ENCODE measurements at places on chromosomes 12 and 14.

GRCh38 chr12:94174576-94174975 is 26.2 kb downstream of the PLXNC1 start:
- DNase-seq, result no peak

DNA sequence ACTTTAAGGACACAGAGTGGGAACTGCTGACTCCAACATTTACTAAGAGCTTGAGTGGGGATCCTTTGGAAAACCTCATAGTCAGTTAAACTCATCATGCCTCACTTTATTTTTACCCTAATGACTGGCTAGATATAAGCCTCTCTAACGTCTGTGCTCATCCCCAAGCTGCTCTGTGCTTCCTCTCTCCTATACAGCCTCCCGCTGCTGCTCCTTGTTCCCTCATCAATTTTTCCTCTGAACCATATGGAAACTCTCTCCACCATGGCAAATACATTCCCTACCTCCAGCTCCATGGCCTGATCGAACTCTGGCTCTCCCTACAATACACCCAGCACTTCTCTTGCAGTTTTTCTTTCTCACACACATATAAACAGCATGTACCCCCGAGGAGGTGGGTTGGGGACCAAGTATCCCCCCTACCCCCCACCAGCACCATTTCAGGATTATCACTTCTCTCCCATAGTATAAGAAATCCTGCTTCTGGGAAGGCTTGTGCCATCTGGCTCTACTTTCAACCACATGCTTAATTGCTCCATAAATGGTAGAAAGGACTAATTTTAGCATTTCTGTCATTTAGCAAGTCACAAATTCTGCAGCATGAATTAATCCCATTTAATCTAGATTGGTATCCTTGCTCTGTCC is 39.2 kb upstream of the DYRK2 start:
- DNase-seq, result no peak

DNA sequence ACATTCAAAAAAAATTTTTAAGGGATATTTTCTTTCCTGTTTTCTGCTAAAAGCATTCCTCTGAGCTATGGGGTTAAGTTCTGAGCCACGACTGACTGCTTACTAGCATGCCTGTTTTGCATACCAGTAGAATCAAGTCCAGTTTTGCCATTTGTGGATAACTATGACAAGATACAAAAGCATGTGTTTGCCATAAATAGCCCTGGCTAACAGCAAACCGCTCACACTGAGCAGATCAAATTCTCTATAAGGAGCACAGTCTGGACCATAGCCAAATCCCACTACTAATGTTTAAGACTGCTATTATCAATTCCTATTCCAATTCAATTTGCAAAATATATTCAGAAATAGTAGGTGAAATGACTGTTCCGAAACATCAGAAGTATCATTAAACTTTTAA is 3.2 kb downstream of the CFL2 start:
- no peak for DNase-seq

DNA sequence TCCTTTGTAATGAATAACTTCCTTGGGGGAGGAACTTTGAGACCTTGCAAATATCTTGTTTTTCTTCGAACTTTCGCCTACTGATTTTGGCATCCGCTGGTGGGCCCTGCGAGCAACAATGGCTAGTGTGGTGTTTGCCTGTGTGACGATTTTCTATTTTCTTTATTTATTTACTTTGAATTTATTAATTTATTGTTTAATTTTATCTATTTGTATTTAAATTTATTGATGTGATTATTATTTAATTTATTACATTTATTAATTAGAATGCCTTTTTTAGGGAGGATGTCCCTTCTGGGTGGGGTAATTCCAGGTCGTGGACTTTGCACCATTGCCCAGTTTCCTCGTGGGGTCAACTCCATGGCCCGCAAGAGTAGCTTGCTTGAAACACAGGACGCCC is 149.7 kb downstream of the ZNF664 start:
- DNase-seq, result no peak

GRCh38 chr12:52806821-52807543 is 6.9 kb downstream of the KRT4 start:
- DNase-seq, result no peak

- DNase-seq, result no peak
These were observed 1.2 kb downstream of the PTGER2 start for GRCh38 chr14:52315355-52315718.

DNA sequence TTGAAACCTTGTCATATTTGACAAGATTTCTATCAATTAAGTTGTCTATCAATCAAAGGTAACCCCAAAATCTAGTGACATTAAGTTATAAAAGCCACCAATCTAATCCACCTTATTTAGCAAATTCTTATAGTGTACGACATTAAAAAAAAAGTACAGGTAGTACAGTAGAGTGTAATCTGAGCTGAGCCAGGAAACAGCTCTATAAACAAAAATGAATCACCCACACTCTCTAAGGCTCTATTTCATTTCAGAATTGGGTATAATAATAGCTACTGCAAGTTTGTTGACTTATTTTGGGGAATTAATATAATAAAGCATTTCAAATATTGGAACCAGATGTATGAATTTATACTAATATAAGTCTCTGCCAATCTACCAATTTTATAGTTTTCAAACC is 342.4 kb upstream of the FLRT2 start:
- DNase-seq, result no peak

- no peak for DNase-seq
These were observed 147.3 kb downstream of the TSPAN9 start for GRCh38 chr12:3224530-3224903.

DNA sequence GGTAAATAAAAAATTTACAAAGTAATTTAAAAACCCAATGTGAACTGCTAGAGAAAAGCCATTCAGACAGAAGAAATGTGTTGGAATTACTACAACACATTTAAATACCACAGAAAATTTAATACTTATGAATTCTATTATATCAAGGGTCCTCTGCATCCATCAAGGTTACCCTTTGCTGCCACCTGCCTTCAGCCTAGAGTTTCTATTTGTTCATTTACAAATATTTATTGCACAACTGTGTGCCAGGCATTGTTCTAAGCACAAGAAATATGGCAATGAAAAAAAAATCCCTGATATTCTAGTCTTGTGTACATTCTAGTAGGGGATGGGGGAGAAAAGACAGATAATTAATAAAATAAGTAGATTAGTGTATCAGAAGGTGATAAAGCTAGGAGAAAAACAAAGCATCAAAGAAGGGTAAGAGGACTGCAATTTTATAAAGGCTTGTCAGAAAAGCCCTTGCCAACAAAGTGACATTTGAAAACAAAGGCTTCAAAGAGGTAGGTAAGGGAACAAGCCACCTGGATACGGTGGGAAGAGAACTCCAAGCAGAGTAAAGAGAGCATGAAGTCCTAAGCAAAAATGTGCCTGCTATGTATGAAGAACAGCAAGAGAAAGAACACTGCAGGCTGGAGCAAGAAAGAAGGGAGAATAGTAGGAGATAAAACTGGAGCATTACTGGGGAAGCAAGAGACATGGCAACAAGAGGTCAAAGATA is 59.1 kb upstream of the SLC6A13 start:
- DNase-seq, result no peak

DNA sequence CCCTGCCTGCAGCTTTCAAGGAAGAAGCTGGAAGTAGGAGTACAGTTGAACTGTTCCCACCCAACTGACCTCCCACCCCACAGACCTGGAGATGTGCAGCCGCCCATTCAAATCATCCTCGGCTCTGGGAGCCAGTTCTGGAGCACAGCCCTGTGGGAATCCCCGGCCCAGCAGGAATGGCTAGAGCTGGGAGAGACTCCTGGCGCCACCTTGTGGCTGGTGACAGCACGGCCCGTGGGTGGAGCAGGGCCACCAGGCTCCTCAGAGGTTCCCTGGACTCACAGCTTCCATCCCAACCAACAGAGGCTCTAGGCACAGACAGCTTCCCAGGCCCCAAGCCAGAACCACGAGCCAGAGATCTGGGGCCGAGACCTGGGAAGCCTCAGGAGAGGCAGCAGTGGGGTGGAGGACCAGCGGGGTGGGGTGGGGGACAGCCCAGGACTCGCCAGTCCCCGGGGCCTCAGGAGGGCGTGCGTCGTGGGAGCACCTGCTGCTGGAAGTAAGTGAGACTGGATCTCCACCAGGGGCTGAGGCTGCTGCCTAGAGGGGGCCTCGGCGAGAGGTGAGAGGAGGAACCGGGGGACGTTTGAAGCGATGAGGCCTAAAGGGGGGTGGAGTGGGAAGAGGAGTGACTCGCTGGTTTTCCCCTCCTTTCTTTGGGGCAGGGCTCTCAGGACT is 43.4 kb downstream of the RNF34 start:
- DNase-seq, result peak; percentile 90

- peak; percentile 33 for DNase-seq
These were observed 10.7 kb downstream of the SLC25A47 start for GRCh38 chr14:100333827-100334226.

DNA sequence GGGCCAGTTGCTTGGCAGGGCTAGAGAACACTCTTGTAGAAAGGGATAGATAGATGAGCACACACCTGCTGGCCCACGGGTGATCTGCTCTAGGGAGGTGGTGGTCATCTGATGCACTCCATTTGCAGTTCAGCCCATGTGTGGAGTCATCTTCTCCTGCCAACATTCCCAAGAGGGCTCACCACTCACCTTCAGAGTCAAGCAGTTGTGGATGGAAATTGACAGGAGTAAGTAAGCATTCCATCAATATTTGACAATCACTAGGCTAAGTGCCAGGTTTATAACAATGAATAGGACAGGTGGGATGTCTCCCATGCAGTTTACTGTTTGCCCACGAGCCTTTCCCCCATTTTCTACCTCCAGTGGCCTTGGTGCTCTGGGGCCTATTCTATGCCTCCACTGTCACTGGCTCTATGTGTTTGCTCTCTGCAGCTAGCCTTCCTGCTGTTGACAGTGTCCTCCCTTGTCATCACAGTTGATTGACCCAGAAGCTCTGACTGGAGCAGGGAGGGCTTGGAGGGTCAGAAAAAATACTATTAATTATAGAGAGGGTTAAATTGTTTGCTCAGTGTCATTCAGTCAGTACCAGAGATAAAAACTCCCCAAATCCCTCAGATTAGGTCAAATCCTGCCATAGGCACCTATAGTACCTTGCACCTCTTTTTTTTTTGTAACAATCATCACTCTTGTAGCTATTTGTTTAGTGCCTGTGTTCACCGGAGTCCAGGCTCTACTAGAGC is 134.6 kb upstream of the PZP start:
- DNase-seq, result no peak

- DNase-seq, result no peak
These were observed 105.1 kb downstream of the SCARB1 start for GRCh38 chr12:124758266-124759220.

DNA sequence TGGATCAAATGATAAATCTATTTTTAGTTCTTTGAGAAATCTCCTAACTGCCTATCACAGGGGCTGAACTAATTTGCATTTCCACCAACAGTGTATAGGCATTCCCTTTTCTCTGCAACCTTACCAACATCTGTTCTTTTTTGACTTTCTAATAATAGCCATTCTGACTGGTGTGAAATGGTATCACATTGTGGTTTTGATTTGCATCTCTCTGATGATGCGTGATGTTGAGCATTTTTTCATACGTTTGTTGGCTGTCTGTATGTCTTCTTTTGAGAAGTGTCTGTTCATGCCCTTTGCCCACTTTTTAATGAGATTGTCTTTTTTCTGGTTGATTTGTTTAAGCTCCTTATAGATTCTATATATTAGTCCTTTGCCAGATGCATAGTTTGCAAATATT is 67.1 kb downstream of the IFNG-AS1 start:
- DNase-seq, result no peak

DNA sequence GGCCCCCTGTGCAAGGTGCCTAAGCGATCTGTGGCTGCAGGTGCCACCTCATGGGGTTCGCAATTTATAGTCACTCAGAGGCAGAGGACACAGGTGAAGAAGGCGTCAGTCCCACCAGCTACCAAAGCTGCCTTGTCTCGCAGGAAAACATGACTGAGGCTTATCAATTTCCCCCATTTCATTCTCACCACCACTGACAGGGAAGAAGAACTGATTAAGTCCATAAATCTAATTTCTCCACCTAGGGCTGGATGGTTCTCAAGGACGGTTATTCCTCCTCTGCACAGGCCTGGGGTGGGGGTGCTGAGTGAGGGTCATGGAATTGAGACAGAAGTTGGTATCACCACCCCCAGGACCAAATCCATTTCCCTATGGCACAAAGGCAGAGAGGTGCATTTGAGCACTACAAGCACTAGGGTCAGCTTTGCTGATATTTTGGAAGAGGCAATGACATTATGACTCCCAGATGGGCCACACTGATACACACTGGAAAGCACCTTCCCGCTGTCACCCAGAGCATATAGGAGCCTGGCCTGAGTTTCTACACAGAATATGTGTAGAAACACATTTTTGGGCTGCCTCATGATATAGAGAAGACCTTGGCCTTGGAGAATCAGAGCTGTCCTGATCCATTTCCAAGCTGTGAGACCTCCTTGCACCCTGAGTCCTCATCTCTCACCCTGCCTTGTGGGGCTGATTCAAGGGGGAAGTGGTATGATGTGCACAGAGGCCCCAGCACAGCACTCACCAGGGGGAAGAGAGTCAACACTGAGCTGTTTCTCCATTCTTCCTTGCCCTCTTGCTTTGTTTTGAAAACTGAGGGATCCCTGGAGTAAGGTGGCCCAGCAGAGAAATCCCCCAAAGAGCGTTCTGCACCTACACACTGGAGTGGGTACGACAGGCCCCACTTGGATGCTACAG is 59.4 kb downstream of the PITPNM2 start:
- no peak for DNase-seq

GRCh38 chr12:109637348-109637747 is 63.8 kb downstream of the MVK start:
- no peak for DNase-seq

DNA sequence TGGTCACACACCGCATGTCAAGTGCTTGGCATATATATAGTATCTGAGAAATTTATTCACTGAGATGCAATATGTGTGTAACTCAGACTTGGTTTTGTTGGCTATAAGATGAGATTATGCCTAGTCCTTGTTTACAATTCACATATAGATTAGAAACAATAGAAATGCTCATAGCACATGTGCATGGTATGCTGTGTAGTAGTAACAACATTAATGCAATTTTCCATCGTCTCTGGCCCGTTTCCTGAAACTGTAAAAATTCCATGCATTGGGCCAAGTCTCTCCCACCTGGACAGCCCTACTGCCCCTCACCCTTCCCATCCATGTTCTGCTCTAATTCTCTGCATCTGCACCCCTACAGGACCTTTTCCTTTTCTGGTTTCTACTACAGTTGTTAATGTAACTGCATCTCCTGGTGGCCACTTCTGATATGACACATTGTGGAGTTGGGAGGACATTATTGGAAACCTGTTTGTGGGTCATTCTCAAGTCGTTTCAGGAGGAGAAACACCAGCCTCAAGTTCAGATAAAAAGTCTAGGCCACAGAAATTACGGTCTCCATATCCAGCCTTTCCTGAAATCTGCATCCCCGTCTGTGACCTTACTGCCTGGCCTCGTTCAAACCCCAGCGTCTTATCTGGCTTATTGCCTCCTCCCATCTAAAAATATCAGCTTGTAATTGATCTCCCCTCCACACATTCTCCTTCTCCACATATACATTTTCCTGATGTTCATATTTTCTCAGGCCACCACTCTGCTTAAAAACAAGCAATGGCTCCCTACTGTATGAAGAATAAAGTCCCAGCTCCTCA is 37.5 kb downstream of the EMP1 start:
- no peak for DNase-seq

GRCh38 chr14:69241577-69241976 is 18.4 kb upstream of the GALNT16 start:
- no peak for DNase-seq

- no peak for DNase-seq
These were observed 16.4 kb upstream of the NUDT4 start for GRCh38 chr12:93361151-93361919.

- no peak for DNase-seq
These were observed 13.9 kb downstream of the NKX2-1 start for GRCh38 chr14:36505892-36506731.

GRCh38 chr12:6925540-6926279 is 2.0 kb upstream of the ATN1 start:
- no peak for DNase-seq
